ENCODE measurements at places on chromosomes 11 and 22. TPM values are rescaled to one million over a fixed set of nuclear protein-coding genes. Genes with fewer than 3 reads are reported as not detected.

The SPON1 gene
- 0.43 TPM for total RNA-seq

The YAP1 gene
- total RNA-seq = 148 TPM

The MMP1 gene
- 281 TPM for total RNA-seq

The SLN gene
- not detected for total RNA-seq

The CHST1 gene
- 0.97 TPM for total RNA-seq

The GSTT2B gene
- total RNA-seq = 1.9 TPM

The OR4A16 gene
- total RNA-seq = not detected
